Muscle of leg (tissue), 16 donors: ENCODE measurements at places on chromosomes 1 and 21.

- DNase-seq = no peak
These were observed 5.0 kb downstream of the CERS2 start for GRCh38 chr1:150969626-150970025.

DNA sequence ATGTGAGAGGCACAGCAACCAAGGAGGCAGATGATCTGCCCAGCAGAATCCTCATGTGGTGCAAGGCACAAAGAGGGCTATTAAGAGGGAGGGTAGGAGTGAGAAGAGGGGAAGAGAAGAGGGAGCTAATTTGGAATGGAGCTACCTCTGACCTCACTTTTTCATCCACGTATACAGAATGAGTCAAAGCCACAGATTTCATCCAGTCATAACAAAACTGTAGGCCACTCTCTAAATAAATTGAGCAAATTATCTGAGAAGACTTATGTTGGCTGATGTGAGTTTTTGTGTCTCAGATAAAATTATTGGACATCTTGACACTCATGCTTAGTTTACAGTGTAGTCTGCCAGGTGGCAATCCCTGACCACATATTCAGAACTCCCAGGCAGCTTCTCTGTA, 325.6 kb downstream of the TTLL7 start:
- no peak for DNase-seq

GRCh38 chr1:85850238-85850637, 142.0 kb upstream of the ZNHIT6 start:
- peak; percentile 36 for DNase-seq

DNA sequence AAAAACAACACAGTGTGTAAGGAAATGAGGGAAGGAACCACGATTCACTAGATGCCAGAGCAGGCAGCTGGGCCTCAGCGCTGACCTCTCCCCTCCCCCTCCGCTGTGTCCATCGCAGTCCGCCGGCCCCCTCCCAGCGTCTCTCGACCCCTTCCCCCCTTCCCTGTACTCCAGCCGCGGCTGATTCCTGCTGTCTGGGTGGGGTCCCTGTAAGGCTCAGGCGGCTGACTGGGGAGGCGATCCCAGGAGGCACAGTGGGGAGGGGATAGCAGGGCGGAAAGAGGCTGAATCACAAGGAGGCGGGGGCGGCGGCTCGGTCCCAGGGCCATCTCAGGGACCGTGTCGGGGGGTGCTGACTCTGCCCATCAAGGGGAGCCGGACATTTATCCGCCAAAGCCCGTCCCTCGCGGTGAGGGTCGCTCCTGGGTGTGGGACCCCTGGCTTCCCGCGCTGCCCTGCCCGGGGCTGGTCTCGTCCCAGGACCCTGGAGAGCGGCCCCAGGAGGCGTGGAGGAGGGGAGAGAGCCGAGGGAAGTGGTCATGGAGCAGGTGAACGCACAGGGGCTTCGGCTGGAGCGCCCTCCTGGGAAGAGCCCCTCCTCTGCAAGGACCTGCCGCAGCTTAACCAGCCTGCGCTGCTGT, 241.9 kb downstream of the PTPRU start:
- DNase-seq = no peak

- DNase-seq = no peak
These were observed 67.9 kb upstream of the MACF1 start for GRCh38 chr1:39136638-39137037.

DNA sequence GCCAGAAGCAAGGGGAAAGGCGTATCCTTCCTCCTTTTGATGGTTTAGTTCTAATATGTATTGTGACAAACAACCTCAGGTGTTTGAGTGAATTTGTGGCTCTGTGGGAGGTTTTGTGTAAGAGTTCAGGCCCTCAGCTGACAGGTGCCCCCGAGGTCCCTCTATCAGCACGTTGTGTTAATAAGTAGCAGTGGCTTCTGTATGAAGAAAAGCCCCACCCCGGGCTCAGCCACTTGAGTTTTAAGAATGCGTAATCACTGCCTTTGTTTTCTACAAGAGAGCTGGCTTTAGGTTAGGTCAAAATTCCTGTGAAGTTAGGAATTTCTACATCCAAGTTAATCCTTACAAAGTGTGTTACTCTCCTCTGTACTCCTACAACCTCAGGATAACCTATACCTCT, 92.4 kb upstream of the PGBD5 start:
- no peak for DNase-seq

GRCh38 chr1:55569417-55569816, 354.3 kb upstream of the USP24 start:
- no peak for DNase-seq

DNA sequence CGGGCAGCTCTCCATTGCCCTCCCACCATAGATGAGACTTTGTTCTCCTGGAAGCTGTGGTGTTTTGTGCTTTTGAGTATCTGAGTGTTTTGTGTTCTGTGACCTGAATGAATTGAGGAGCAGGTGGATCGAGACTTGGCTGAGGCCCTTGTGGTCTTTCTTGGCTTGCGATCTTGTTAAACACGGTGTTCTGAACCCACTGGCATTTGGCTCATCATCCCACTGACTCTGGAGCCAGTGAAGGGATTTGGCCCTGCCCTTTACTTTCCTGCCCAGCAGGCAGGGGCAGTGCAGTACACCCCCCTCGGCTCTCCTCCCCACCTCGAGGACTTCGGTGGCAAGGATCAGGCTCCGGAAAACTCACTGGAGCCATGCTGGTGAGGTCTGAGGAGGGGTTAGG, 30.6 kb downstream of the PKNOX1 start:
- DNase-seq = no peak

- peak; percentile 96 for DNase-seq
These were observed 67.7 kb upstream of the RAB4A start for GRCh38 chr1:229203030-229203751.

DNA sequence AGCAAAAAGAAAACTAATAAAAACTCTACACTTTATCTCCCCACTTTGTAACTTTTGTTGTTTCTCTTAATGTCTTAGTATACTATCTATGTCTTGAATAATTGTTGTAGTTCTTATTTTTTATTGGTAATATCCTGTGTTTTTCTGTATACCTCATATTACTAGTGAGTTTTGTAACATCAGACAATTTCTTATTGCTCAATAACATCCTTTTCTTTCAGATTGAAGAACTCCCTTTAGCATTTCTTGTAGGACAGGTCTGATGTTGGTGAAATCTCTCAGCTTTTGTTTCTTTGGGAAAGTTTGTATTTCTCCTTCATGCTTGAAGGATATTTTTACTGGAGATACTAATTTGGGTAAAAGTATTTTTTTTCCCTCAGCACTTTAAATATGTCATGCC, 79.8 kb upstream of the LRRC8B start:
- DNase-seq = no peak

- no peak for DNase-seq
These were observed 653.4 kb downstream of the KCNT2 start for GRCh38 chr1:195954848-195955247.

- no peak for DNase-seq
These were observed 836 bp downstream of the CD2 start for GRCh38 chr1:116755066-116755465.

GRCh38 chr21:32842146-32842545, 70.6 kb upstream of the PAXBP1 start:
- no peak for DNase-seq

- DNase-seq = peak; percentile 66
These were observed 62.6 kb downstream of the MAP3K7CL start for GRCh38 chr21:29193072-29193471.

DNA sequence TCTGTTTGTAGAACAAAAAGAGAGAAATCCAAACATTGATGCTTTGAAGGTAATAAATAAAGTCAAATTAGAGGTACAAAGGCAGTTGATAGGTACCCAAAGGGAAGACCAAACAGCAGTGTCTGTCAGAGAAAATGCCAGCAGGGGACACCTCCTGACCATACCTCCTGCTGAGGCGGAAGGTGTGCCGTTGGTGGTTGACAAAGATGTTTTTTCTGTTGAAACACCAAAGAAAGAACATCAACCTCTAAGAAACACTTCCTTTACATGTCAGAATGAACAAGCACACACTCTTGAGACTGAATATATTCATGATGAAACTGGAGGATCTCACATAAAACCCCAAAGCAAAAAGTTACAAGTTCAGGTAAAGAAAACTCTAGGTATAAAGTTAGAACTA, 128.3 kb downstream of the MACF1 start:
- DNase-seq = no peak

DNA sequence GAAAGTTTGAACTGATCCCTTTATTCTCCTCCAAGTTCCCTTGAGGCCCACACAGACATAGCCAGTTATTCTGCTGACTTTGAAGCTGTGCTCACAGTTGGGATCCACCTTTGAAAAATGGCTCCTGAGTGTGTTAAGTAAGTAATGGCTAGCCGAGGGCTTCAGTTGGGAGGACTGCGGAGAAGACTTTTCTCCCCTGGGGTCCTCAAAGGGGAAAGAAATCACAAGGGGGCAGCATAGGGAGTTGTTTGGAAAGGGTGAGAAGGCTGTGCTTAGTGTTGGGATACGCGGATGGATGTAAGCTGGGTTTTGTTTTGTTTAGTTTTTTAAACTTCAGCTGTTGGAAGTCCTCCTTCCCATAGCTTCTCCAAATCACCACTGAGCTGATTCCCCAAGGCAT, 8.3 kb downstream of the PGM1 start:
- no peak for DNase-seq

- no peak for DNase-seq
These were observed 57.3 kb downstream of the RGS5 start for GRCh38 chr1:163145435-163145834.

- no peak for DNase-seq
These were observed 82.5 kb downstream of the FGGY start for GRCh38 chr1:59379371-59379728.

GRCh38 chr1:7450838-7451237, 320.3 kb upstream of the VAMP3 start:
- no peak for DNase-seq

DNA sequence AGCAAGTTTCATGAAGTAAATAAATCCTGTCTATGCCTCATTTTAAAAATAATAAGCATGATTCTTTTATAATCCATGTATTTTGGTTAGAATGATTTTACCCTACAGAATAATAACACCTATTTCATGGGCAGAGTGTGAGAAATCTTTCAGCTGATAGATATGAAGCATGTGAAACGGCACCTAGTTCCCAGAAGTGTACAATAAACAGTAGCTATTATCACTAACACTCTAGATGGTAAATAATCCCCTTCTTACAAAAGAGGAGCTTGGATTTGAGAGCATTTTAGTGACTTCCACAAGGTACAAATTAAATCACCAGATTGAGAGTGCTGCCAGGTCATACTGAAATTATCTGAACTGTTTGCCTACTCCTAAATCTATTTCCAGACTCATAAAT, 95.3 kb upstream of the NRIP1 start:
- DNase-seq = no peak

- DNase-seq = no peak
These were observed 20.9 kb downstream of the SDC3 start for GRCh38 chr1:30887485-30888315.

DNA sequence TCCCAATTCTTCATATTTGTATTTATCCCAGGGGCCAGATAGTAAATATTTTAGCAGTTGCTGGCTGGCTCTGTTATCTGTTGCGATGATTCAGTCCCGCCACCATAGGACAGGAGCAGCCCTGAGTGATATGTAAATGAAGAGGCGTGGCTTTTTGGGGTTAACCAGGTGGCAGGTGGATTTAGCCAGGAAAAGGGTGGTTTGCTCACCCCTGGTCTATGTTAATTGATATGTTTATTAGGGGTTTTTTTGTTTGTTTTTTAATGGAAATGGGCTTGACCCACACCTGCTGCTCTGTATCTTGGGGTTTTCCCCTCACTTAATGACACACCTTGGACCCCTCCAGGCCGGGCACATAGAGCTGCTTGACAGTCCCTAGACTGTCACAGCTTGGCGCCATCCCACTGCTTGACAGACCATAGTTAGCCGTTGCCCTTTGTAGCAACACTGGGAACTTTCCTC, 62.8 kb downstream of the PIK3CD start:
- DNase-seq = no peak

GRCh38 chr21:24628046-24628445, 979.2 kb downstream of the MRPL39 start:
- DNase-seq = peak; percentile 92

GRCh38 chr1:198793714-198794113, 154.9 kb downstream of the PTPRC start:
- peak; percentile 84 for DNase-seq

- DNase-seq = peak; percentile 15
These were observed 40.9 kb downstream of the FASLG start for GRCh38 chr1:172699695-172700227.

DNA sequence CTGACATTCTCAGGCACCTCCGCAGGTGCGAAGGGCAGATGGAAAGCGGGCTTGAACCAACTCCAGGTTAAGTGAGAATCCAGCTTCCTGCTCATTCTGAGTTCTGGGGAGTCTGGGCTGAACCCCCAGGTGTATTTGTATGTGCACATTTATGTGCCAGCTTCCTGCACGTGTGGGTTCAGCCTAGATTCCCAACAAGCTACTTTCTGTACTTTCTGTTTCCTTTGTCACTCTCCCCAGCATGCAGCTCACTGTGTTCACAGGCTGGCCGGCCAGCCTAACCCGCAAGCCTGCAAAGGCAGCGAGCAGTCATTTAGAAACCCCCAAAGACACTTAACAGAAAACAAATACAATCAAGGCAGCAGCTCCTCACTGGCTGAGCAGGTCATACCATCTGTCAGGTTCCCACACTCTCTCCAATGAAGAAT, 1.3 kb upstream of the IL19 start:
- no peak for DNase-seq
